ENCODE measurements at places on chromosomes 11 and 22. TPM values are rescaled to one million over a fixed set of nuclear protein-coding genes. Genes with fewer than 3 reads are reported as not detected.

DNA sequence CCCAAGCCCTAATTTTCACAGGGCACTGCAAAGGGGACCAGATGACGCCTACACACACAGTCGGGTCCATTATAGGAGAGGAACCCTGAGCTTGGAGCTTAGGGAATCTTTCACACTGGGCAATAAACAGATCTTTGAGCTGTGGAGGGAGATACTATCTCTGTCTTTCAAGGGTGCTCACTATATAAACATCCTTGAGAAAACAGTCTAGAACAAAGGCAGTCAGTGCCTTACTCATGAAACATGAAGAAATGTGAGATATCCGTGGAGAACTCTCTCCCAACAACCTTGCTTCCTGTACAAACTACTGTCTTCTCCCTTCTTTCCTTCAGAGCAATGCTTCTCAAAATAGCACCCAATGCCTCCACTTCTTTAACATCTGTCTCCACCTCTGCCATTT is 109.0 kb upstream of the APOA1 start:
- DNase-seq: no peak

DNA sequence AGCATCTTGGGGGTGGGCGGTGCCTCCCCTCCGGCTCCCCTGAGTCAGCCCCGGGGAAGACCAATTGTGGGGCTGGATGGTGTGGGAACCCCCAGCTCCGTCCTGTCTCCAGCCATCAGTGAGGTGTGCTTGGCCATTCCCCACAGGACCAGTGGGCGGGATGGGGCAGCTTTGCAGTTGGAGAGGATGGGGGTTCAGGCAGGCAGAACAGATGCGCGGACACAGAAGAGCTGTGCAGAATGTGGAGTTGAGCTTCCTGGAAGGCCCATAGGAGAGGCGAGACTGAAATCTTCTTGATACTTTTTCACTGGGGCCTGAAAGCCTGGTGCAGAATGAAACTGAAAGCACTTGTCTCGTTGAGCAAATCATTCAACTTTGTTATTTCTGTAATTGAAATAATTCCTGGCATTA is 23.8 kb downstream of the PARVB start:
- DNase-seq: no peak

DNA sequence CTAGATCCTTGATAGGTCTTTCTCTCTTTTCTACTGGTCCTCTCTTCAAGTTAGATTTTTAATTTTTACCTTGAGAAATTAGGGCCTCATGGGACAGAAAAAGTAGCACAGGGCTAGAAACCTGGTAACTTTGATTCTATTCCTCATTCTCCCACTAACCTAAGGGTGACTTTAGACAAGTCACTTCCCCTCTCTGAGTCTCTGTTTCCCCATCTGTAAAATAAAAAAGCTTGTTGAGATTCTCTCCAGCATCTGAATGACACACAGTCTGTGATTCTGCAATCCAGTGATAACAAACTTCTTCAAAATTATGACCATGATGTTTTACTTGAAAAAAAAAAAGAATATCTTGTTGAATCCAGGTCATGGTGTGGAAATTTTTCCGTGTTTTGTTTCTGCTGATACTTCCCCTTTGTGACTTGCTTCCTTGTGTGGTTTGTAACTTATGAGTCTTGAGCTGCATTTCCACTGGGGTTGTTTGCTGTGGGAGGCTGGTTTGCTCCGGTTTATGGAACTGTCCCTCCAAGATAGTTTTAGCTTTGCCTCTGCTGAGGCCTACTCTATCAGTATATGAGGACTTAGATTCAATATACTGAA is 9.8 kb upstream of the MPEG1 start:
- DNase-seq: no peak

GRCh38 chr11:119476038-119476437 is 53.1 kb upstream of the THY1 start:
- no peak for DNase-seq

Gene NRIP3
- 8.4 TPM for total RNA-seq

- DNase-seq: no peak
These were observed 137.7 kb downstream of the WT1 start for GRCh38 chr11:32297611-32298011.

Gene AIFM3
- total RNA-seq: 0.18 TPM

DNA sequence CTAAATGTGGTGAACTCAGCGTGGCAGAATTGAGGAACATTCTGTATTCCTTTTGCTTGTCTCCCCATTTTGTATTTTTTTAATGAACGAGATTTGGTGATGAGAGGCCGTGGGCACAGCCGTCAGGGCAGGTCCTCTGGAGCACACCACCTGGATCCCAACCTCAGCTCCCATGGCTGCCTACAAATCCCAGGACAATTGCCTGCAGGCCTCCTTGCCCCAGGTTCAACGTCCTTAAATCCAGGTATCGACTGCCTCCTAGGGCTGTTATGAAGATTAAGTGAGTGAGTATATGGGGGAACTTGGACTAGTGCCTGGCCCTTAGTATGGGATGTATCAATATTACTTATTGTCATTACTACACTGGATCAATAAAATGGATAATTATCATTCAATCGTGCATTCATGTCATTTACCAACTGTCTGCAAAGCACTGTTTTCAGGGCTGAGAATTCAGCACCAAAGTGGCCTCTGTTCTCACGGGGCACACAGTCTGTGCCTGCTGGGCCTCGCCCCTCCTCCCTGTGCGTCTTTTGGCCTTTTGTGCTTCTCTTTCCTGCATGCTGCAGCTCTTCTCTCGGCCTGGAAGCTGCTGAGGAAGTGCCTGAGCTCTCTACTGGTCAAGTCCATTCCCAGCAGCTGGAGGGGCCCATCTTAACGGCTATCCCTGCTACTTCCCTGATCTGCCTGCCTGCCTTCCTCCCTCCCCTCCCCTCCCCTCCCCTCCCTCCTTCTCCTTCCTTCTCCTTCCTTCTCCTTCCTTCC is 1343.7 kb downstream of the BRD1 start:
- DNase-seq: no peak

Data from glomerular endothelial cell (primary cell).